Fibroblast of skin of back (primary cell): ENCODE measurements at places on chromosomes 5 and 9.
A peak's percentile ranks its signal among the peaks of the same experiment; 100 is the strongest.

- no peak for DNase-seq
These were observed 104.6 kb upstream of the SARDH start for GRCh38 chr9:133842721-133843227.

DNA sequence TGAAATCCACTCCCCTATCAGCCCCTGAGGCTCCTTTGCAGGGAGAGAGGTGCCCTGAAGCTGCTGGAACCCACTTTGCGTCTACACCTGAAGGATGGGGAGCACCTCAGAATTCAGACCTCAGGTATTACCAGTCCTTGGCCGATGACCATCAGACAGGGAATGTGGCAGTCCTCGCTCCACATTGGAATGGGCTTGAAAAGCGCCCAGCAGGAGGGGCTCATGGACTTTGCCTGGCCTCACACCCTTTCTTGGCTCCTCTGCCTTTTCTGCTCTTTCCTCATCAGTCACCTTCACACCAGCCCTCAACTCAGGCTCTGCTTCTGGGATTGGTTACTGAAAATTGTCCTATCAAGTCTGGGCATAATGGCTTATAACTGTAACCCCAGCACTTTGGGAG lies 83.9 kb downstream of the BARX1 start:
- DNase-seq, result no peak

DNA sequence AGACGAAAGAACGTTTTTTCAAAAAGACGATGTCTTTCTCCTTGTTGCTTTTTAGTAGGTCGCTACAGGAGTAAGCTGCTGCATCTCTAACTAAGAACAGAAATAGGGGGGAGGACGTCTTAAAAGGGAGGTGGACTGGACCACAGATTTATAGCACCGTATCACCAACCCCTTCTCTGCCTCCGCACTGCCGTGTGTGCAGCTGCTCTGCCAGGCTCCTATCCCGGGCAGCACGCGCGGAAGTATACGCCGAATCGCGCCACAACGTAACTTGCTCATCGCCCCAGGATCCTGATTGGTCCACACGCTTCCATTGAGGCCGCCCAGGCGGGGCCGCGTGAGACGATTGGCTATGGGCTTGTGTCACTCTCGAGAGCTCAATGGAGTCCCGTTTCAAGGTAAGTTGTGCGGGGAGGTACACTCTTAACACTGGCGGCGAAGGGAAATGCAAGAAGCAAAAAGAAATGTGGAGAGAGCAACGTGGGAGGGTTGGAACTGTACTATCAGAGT lies at the start of gene ELAVL2:
TSS of gene ELAVL2 (minus strand) at position 121 of the 510 bp plus-strand sequence. CDS start 64,006 bp downstream, outside the sequence.
- DNase-seq, result peak; percentile 87

DNA sequence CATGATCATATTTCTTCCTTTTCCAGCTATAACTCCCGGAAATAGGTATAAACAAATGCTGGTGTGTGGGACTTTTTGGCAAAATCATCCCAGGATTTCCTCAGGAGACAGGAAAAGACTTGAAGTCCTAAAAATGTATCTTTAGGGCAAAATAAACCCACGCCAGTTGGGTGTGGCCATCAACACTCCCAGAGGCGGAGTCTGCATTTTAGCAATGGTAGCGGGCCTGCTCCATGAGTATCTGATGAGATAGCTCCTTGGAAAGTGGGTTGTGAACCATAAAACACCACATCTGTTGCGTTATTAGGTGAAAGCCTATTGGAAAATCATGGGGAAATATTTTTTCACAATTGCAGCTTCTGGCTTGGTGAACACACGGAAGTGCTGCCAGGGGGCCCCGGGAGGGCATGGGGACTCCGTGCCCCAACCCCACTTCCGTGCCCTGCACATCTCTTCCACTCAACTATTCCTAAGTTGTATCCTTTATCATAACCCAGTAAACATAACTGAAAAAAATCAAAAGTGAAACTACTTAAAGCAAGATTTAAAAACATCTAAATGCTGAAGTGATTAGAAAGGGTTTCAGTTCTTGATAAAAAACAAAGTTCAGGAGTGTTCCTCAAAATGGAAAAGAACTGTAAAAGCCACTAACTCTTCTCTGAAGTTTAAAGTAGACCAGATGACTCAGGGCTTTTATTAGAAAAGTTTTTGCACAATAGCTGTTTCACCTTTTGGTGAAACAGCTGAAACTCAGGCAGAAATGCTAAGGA lies 111.2 kb downstream of the LRRC70 start:
- DNase-seq, result no peak

GRCh38 chr5:56481428-56482357 lies 248.6 kb upstream of the ANKRD55 start:
- peak; percentile 43 for DNase-seq

DNA sequence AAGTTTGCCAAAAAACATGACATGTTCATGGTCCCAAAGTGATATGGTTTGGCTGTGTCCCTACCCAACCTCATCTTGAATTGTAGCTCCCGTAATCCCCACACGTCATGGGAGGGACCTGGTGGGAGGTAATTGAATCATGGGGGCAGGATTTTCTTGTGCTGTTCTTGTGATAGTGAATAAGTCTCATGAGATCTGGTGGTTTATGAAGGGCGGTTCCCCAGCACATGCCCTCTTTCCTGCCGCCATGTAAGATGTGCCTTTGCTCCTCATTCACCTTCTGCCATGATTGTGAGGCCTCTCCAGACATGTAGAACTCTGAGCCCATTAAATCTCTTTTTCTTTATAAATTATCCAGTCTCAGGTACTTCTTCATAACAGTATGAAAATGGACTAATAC lies 322.1 kb downstream of the MED10 start:
- no peak for DNase-seq

DNA sequence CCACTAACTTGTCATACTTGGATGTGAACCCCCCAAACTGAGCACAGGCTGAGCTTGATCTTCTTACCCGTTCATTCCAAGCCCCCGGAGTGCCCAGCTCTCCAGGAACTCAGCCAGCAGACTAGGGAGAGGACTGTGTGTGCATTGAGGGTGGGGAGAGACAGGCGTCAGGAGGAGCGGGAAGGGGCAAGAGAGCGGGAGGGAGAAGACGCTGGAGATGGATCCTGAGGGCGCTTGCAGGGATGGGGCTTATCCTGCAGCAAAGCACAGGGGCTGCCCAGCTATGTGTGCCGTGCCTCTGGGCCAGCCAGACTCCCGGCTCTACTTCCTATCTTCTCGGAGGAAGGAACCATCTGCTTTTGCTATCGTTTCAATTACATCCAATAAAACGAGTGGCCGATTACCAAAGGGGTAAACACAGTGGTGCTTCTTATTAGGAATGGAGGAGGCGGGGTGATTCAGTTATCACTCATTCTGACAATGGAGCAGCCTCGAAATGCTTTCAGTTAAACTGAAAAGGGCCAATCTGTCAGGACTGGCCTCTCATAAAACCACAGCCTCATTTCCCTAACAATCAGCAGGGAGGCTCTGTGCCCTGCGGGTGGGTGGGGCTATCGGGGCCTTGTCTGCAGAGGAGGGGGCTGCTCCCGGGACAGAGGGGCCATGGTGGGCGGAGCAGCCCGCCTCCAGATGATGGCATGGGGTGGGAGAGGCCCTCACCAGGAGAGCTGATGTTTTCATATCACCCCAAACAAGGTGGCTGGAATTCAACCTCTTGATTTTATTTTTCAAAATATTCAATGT lies 168.2 kb downstream of the DAB2IP start:
- DNase-seq, result no peak

DNA sequence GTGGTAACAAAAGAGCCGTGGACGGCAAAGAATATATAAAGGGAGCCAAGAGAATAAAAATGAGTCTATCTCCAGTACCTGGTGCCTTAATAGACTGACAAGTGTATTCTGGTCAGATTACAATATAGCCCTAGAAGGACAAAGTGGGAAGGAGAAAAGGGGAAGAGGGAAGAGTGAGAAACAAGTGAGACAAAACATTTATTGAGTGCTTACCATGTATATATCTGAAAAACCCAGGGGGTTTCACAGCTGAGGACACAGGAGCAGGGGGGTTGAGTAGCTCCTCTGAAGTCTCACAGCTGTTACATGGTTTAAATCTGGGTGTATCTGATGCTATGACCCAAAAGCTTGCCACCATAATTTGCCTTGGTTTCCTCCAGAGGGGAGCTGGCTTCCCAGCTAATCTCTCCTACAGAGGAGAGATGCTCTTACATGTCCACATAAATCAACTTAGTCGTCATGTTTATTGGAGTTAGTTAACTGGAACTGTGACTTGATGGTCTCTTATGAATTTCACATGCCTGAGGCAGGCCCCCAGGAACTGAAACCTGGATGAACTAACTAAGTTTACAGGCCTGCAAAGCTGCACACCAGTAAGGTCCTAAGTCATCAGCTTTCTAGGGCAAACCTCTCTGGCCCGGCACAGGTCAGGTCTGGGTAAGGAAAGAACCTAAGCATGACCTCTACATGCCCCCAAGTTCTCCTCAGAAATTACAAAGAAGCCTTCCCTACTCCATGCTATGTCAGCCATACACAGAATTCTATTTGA lies 15.5 kb downstream of the SIL1 start:
- no peak for DNase-seq

GRCh38 chr9:94779693-94780290 lies 53.3 kb downstream of the AOPEP start:
- no peak for DNase-seq

- DNase-seq, result peak; percentile 83
These were observed 33.6 kb upstream of the COL5A1 start for GRCh38 chr9:134607971-134608370.

DNA sequence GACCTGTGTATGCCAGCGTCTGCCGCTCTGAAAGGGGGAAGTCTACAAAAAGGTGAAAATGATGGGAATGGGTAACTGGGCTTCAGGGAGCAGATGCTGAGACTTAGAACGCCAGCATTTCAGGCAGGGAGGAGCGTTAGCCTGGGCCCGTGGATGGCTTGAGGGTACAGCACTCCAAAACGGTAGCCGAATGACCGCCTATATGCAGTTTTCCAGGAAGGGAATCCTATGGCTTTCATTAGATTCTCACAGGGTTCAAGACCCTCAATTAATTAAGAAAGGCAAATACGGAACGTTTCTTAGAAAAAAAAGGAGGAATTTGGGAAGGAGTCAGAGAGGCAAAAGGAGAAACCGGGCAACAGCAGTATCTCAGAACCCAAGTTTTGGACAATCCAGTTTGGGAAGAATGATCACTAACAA lies 639 bp downstream of the AMACR start:
- peak; percentile 12 for DNase-seq

- DNase-seq, result no peak
These were observed 89.4 kb downstream of the RGS7BP start for GRCh38 chr5:64595031-64595855.

GRCh38 chr9:124780757-124781151 lies 3.8 kb downstream of the OLFML2A start:
- DNase-seq, result no peak

DNA sequence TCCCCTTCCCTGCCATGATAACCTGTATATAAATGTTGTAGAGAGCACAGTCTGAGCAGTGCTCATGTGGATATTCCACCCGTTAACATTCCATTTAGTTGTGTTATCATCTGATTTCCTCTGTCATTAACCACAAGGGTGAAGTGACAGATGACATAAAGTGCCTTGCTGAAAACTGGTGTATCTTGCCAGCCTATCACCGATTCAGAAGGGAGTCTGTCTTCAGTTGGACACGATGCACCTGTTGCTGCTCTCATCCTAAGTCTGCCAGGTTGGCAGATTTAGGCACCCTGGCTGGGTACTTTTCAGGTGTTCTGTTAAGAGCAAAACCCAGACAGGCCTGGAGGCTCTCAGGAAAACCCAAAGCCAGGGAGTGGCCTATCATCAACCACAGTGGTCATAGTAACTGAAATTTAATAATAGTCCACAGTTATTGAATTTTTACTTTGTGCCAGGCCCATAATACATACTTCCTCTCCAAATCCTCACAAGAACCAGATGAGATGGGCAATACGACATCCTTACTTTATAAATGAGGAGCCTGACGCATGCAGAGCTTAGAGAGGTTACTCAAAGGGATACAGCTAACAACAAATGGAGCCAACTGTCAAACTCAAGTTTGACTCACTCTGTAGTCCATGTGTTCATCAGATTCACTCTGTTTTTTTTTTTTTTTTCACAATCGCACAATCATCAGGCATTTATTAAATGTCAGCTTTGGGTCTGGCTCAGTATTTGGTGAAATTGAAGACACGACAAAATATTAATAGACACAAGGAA lies 100.7 kb upstream of the SPRY4 start:
- DNase-seq, result peak; percentile 45

DNA sequence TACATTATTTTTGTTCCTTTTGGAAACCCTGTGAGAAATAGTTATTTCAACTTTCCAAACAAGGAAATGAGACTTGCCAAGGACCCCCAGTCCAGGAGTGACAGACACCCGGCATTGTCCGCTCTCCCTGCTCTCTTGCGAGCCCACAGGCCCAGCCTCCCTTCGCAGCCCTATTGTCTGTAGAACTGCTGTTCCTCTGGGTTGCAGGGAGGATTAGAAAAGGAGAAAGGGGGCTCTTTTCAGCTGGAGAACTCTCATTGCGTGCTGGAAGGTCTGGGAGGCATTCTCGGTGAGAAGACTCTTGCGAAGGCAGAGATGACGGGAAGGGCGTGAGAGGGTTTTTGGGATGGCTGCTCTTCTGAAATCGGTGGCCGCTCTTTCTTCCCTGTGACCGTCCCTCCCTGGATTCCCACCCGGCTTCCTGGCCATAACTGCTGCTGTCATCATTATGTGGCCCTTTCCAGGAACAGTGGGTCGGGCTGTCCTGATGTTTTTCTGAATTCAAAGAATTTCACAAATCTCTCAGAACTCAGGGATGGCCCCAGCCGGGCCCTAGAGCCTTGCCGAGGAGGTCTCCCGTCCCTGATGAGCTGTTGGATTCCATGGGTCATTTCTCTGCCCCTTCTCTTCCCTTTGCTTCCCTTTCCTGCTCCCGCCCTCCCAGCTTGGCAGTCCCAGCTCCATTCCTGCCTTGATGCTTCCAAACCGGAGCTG lies 29.8 kb downstream of the STC2 start:
- no peak for DNase-seq

- no peak for DNase-seq
These were observed 51.0 kb upstream of the FYB1 start for GRCh38 chr5:39270225-39270848.

- DNase-seq, result no peak
These were observed 59.4 kb downstream of the FYB1 start for GRCh38 chr5:39159811-39160490.

GRCh38 chr5:125987677-125988255 lies 435.4 kb upstream of the GRAMD2B start:
- no peak for DNase-seq

DNA sequence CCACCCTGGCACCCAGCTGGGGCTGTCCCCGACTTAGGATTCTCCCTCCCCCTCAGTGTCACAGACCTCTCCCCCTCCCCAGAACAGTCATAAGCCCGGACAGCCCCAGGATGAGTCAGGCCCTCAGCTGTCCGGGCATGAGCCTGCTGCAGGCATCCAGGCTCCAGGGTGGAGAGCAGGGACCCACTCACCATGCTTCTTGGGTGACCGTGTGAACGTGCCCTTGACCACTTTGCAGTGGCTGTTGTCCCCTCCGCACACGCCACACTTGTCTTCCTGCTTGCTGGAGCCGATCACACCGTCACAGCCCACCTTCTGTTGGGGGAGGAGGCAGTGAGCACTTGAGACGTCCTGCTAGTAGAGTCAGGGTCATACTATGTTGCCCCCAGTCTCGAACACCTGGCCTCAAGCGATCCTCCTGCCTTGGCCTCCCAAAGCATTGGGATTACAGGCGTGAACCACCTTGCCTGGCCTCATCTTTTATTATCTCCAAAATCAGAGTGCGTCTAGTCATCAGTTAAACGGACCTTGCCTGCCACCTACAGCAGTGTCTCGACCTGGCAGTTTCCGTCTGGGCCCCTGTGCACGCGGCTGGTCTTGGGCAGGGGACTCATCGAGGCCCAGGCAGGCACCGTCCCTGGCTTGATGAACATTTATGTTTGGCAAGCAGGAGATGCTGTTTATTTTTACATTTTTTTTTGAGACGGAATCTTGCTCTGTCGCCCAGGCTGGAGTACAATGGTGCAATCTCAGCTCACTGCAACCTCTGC lies 72.6 kb downstream of the ZNF354C start:
- DNase-seq, result no peak
